HEK293T (cell line): ENCODE measurements at places on chromosomes 6 and 20.

DNA sequence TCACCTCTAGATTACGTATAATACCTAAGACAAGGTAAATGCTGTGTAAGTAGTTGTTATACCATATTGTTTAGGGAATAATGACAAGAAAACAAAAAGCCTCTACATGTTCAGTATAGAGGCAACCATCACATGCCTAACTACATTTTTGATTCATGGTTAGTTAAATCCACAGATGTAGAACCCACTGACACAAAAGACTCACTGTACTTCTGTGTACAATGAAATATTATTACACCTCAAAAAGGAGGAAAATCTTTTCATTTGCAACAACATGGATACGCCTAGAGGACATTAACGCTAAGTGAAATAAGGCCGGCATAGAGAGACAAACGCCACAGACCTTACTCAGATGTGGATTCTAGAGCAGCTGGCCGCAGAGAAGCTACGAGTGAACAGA is 50.5 kb downstream of the NINL start:
- no peak for DNase-seq

GRCh38 chr6:29759457-29759856 is 36.2 kb downstream of the HLA-F start:
- no peak for DNase-seq

DNA sequence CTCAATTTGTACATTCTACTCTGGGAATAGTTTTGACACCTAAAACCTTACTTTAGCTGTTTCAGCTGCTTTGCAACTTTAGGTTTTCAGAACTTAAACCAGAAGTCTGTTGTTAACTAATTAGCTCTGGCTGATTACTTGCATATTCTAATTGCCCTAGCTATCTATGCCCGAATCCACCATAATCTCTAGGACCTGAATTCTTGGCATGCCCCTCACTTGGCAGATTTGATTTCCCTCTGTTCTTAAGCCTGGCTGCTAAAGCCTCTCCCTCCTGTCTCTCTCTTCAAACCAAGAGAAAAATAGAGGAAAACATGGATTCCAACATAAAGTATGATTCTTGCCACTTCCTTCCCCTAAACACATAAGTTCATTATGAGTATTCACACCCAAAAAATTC is 35.0 kb upstream of the LIN28B start:
- DNase-seq, result no peak

- DNase-seq, result no peak
Measured at GRCh38 chr20:11275740-11276139, 601.9 kb upstream of the JAG1 start.

- DNase-seq, result no peak
Measured at GRCh38 chr6:26198722-26199056, 111.5 kb downstream of the HFE start.

DNA sequence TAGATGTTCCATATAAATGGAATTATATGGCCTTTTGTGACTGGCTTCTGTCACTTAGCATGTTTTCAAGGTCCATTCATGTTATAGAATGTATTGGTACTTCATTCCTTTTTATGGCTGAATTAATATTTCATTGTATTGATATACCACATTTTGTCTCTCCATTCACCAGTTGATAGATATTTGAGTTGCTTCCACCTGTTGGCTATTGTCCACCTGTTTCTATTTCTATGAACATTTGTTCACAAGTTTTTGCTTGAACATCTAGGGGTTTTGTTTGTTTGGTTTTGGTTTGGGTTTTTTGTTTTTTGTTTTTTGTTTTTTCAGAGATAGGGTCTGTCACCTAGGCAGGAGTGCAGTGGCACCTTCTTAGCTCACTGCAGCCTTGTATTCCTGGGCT is 23.2 kb downstream of the WFDC3 start:
- DNase-seq, result no peak

- no peak for DNase-seq
Measured at GRCh38 chr6:17688481-17688880, 18.2 kb downstream of the NUP153 start.

GRCh38 chr6:69974193-69974592 is 107.8 kb downstream of the COL19A1 start:
- DNase-seq, result no peak

- peak; percentile 74 for DNase-seq
Measured at GRCh38 chr6:83708970-83709747, at the start of gene SNAP91. SNAP91 (minus strand) TSS chr6:83709101; CDS start chr6:83707927, 1,174 bp downstream.

- DNase-seq, result no peak
Measured at GRCh38 chr6:84892671-84893070, 128.3 kb upstream of the TBX18 start.

DNA sequence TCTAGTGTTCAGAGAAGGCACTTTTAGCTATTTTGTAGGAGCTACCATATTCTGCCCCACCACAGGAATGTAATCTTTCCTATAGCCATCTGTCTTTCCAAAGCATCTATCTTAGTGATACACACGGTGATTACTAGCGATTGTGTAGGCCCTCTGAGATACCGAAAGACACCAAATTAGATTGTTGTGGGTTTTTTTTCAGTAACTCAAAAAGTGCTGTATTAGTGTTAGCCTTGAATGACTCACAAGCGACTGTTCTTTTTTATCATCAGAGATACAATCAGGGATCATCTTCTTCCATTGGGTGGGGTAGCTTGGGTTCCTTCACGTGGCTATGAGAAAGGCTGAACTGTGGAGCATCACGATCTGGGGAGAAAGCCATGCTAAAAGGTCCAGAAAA is 160.2 kb downstream of the MTFR2 start:
- DNase-seq, result no peak
